Testis (tissue), 5 donors: ENCODE measurements at places on chromosomes 13 and 19.

DNA sequence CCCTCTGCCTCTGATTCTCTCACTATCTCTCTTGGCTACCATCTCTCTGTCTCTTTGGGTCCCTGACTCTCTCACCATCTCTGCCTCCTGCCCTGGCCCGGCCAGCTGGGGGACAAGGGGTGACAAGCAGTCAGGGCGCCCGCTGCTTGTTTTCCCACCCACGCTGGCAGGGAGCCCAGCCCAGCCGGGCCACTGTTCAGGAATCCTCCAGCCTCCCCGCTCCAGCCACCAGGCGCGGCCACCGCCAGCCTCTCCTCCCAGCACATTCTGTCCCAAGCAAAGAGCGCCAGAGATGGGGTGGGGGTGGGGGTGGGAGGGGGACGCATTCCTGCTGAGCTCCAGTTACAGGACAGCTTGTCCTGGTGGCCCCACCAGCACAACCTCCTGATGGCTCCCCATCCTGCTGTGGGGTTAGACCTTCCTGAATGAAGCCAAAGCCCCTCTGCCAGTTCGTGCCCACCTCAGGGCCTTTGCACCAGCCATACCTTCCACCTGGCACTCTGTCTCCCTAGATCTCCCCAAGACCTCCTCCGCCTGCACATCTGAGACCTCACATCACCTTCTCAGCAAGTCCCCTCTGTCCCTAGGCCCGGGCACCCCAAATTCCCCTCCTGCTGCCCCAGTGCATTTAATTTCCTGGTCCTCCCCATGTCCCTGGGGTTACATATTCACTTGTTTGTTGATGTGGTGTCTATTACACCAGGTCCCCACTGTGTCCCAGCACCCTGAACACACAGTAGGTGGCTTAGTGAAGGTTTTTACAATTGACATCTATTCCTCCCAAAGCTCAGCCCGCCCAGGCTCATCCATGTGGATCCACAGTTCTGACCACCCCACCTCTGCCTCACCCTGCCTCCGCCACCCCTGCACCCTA is 12.5 kb downstream of the ARRDC2 start:
- DNase-seq = peak; percentile 82

- DNase-seq = no peak
These were observed 747.8 kb upstream of the KLHL1 start for GRCh38 chr13:70856025-70856424.

DNA sequence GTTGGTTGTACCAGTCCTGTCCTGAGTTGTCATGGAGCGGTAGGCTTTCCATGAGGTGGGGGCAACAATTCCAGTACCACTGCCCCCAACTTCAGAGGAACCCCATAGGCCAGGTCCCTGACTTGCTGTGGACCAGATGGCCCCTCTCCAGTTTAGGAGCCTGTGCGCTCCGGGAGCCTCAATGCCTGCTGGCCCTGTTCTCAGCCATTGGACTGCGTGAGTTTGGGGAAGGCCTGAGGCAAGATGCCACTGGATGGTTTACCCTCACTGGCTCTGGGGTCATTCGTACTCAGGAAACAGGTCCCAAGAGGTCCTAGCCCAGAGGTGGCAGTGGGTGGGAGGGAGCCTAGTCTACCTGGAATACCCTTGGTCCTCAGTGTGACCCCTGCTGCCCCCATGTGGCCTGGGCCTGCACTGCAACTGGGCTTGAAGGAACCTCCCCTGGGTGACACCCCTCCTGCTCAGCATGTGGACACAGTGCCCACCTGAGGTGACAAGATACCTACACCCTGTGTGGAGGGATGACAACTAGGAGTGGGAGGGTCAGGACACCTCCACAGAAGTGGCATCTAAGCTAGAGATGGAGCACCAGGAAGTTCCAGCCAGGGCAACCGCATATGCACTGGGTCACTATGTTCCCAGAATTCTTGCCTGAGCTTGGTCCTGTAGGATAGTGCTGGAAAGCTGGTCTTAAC is 6.0 kb upstream of the PRR19 start:
- DNase-seq = peak; percentile 93

GRCh38 chr19:31527443-31527842 is 178.2 kb upstream of the TSHZ3 start:
- DNase-seq = no peak

DNA sequence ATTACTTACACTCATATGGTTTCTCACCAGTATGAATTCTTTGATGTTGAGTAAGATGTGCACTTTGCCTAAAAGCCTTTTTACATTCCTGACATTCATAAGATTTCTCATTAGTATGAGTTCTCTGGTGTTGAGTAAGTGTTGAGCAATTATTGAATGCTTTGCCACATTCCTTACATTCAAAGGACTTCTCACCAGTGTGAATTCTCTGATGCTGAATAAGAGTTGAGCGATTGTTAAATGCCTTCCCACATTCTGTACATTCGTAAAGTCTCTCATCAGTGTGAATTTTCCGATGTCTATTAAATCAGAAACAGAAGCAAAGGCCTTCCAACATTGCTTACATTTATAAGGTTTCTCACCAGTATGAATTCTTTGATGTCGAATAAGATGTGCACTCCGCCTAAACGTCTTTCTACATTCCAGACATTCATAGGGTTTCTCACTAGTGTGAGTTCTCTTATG is 14.2 kb upstream of the ZFP30 start:
- DNase-seq = no peak

DNA sequence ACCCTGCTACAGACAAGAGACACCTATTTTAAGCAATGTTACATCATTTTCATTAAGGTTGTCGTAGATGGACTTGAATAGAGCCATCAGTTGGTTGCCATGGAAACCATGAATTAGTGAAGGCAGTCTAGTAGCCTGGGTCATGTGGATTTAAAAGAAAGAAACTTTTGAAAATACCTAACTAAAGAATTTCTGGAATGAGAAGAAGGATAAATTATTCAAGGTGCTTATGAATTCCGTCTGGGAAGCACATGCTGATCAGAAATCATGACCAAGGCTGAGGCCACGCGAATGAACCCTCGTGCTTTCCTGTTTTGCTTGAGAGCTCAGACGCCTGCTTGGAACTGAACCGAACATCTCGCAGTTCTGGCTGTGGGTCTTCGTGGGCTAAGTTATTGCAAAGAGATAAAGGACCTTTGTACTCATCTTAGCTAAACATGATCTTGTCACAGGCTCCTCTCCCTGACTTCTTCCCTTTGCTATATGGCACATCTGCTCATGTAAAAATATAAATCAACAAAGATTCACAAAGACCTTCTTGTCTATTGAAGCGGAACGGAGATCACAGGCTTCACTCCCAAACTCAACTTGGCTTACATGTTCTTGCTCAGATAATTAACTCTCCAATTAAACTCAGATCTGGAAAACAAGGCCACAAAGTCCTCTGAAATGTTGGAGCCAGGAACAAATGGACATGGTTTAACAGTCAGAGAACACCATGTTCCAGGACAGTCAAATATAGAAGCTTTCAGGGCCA is 140.2 kb downstream of the NUFIP1 start:
- DNase-seq = peak; percentile 80

GRCh38 chr13:111202156-111202621 is 87.1 kb downstream of the ARHGEF7 start:
- DNase-seq = no peak

DNA sequence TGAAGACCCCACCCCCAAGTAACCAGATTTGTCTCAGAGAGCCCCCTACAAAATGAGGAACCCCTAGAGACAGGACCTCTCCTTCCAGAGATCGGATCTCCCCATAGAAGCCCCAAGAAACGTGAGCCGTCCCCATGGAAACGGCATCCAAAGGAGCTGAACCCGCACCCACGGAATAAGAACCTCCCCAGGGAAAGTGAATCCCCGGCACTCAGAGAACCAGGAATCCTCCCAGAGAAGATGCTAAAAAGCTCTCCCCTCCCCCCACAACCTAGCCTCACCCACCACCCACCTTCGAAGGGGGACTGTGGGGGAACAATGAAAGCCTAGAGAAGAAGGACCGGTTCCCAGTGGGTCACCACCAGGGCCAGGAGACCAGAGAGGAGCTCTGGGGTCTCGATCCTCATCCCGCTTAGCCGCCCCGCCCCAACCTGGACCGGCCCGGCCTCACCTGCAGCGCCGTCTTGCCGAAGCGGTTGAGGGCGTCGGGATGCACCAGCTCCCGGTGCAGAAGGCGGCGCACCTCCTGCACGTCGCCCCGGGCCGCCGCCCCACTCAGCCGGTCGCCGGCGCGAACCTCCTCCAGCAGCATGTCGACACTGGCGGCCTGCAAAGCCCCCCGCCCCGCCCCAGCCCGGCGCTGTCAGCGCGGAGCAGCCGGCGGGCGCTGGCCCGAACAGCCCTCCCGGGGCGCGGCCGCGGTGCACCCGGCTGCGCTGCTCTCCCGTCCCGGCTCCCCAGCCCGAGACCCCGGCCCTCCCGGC is 535 bp downstream of the CDKN2D start:
- no peak for DNase-seq

GRCh38 chr19:1066748-1067340 is at the start of gene ARHGAP45:
TSS of gene ARHGAP45 (plus strand) at chr19:1067167. CDS start at chr19:1067406, 239 bp downstream.
- DNase-seq = no peak

GRCh38 chr13:19519049-19519448 is 42.3 kb downstream of the TPTE2 start:
- DNase-seq = no peak

- no peak for DNase-seq
These were observed 1045.4 kb upstream of the MIR17HG start for GRCh38 chr13:90302107-90302506.

- no peak for DNase-seq
These were observed 940.0 kb downstream of the EFNB2 start for GRCh38 chr13:105595471-105595870.

- no peak for DNase-seq
These were observed 6.3 kb downstream of the NHLRC3 start for GRCh38 chr13:39044536-39044935.

DNA sequence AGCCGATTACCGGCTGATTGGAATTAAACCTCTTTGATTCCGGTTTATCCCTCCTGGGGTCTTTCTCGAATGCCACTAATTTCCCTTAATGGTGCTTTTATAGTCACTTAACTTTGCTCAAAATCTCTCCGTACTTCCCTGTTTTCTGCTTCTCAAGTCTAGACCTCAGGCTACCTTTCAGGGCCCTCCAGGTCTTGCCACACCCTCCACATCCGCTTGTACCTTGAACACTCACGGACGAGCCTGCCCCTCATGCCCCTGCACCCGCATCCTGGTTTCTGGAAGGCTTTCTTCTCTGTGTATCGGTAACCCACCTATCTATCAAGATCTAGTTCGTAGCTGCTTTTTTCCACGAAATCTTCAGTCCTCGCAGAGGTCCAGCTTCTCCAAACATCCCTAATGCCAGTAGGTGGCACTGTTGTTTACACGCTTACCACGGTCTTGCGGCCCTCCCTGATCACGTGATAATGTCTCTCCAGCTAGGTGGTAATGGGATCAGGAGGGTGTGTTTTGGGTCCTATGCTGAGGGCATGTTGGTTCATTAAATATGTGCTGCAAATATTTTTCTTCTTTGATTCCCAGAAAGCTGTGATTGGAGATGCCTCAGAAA is 13.8 kb downstream of the ATP12A start:
- peak; percentile 59 for DNase-seq

DNA sequence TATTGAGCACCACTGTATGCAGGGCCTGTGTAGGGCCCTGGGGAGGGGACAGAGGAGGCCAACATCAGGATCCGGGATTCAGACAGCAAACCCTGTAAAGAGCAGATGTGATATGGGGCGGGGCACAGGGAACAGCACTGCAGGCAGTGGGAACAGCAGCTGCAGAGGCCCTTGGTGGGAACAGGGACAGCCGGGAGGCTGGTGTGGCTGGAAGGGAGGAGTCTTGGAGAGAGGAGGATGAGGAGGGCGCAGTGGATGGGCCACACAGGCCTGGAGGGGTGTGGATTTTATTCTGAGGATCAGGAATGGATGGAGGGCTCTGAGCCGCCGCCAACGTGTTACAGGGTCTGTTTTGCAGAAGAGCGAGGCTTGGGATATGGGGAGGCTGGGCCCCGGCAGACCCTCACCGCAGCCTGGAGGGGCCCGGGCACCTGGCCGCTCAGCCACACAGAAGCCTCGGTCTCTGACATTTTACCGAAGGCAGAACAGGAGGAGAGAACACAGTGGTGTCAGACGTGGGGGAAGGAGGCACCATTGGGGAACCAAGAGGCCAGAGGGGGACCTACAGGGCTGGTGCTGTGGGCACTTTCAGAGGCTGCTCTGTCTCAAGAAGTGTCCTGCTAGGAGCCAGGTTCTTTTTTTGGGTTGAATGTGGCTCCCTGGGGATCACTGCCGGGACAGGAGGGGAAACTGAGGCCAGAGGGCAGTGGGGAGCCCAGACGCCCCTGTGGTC is 6.9 kb downstream of the EFNA2 start:
- DNase-seq = no peak

DNA sequence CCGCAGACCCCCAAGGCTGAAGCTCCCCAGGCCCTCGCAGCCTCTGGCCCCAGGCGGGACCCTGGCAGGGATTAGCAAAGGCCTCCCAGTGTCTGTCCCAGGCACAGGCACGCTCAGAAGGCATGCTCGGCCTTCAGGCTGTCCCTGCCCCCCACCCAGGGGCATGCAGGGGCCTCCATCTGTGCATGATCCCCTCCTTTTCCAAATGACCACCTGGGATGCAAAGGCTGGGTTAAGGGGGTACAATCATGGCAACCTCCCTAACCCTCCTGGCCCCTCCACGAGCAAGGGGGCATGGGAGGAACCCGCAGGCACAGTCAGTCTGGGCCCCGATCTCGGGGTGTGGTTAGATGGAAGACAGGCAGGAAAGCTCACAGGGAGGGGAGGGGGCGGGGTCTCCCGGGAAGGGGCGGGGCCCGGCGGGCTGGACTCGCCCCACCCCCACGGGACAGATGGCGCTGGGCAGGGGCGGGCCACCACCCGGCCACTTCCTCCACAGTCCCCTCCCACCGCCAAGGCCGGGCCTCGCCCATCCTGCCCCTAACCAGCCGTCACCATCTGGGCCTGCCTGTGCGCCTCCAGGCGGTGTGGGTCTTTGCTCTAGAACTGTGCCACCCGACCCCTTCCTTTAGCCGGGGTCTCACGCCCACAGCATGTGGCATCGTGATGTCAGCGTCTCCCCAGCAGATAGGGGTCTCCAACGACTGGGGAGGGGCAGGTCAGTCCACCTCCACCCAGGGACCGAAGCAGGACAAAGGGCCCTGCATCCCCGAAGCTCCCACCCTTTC is 7.0 kb upstream of the REXO1 start:
- peak; percentile 73 for DNase-seq

DNA sequence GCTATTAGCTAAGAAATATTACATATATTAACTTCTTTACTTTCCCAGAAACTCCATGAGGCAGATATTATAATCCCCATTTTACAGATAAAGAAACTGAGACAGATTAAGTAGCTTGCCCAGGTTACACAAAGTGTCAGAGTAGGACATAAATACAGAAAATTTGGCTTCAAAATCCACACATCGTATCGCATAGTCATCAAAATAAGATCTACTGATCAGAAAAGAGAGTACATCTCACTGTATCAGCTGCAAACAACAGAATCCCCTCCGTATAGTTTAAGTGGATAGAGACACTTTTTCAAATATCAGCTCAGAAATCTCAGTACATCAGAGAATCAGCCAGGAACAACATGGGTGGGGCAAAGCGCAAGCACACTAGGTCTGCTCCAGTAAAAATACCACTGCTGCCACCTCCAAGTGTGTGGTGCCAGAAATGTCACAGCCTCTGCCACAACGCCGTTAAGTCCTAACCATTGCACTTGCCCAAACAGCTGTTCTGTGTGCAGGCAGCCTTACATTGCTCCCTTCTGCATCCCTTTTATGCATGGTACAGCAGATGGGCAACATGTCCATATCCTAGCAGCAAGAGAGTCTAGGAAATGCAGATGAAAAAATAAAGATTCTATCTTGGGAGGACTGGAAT is 204.8 kb downstream of the KLF12 start:
- DNase-seq = no peak
